ENCODE measurements at places on chromosomes 16 and 17.

DNA sequence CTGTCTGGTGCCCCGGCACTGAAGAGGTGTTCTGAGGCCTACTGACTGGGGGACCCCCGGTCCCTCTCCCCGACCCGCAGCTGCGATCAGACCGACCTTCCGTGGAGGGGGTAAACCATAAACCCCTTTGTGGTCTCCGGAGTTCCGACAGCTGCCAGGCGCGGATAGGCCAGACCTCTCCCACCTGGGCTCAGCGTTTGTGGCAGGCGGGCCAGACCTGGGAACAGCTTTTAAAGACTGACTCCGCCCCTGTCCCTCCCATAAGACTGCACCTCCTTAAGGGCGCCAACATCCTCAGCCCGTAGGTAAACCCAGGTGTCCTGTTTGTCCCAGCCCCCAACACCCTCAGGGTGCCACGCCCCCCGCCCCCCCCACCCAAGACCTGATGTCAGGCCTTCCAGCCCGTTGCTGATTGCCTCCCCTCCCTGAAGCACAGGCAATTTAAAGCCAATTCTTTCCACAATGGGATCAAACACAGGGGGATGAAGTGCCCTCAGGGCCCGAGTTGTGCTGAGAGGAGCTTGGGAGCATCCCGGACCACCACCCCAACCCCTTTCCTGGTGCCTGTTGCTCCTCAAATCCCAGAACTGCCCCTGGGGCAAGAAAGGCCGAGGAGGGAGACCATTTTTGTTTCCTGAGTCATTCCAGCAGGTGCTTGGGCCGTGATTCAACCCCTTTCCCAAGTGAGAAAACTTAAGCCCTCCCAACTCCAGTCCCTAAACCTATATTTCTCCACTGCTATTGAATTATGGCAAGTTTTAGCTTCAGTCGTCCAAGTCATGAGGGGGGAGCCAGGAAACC, at the start of gene SOX15:
SOX15 (minus strand) TSS at position 204 of the 801 bp plus-strand sequence. CDS start 418 bp downstream, outside the sequence.
- no peak for ATAC-seq

- ATAC-seq, result no peak
Measured at GRCh38 chr16:85926370-85926769, 27.4 kb downstream of the IRF8 start.

GRCh38 chr17:21007646-21008045, 35.2 kb downstream of the USP22 start:
- no peak for ATAC-seq

GRCh38 chr16:6958184-6958583, 374.5 kb upstream of the RBFOX1 start:
- no peak for ATAC-seq

GRCh38 chr16:66871840-66872239, 8.5 kb upstream of the PDP2 start:
- no peak for ATAC-seq

Data from activated T-helper 17 cell treated with anti-CD3 and anti-CD28 coated beads, Interleukin-2, amount 50 U/mL, for 72 hours (primary cell).